ENCODE measurements at places on chromosomes 12 and 14.
A peak's percentile ranks its signal among the peaks of the same experiment; 100 is the strongest.

DNA sequence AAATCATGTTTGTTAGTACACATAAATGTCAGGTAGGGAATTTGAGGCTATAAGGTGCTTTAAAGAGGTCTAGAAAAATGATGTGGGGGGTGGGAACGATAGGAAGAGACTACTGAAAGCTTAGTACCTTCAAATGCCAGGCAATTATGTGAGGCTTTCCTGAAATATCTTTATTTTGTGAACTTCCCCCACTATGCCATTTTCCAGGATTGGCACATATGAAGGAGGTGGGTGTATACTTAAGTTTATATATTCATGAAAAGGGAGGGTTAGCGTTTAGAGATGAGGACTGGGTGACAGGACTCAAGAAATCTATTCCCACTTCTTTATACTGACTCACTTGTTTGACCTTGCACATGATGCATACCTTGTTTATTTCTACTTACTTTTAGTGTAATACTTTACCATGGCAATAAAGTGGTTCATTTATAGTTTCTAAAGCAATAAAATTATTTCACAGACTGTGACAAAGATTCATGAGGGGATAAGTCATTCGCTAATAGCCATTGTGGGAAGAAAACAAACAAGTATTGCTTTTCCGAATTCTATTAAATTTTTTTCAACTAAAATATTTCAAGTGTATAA, 77.1 kb downstream of the PLEKHA5 start:
- no peak for DNase-seq

- DNase-seq: no peak
These were observed 292.6 kb upstream of the CAND1 start for GRCh38 chr12:66976526-66976925.

DNA sequence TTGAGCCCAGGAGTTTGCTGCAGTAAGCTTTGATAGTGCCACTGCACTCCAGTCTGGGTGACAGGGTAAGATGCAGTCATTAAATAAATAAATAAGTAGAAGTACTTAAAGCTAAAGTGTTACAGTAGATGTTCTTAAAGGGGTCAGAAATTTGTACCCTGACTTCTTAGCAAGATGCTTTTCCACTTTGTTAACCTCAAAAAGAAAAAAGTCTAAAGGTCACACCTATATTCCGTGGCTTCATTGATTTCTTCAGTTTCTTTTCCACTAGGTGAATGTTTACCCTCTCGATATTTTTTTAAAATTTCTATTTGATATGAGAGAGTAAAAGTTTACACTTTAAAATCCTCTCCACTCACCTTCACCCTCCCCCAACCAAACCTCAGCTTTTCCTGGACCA, 64.3 kb upstream of the PLEKHA5 start:
- no peak for DNase-seq

- DNase-seq: no peak
These were observed 78.6 kb downstream of the CEP128 start for GRCh38 chr14:80862983-80863382.

GRCh38 chr12:75579552-75579951, 68.1 kb upstream of the KRR1 start:
- DNase-seq: no peak

DNA sequence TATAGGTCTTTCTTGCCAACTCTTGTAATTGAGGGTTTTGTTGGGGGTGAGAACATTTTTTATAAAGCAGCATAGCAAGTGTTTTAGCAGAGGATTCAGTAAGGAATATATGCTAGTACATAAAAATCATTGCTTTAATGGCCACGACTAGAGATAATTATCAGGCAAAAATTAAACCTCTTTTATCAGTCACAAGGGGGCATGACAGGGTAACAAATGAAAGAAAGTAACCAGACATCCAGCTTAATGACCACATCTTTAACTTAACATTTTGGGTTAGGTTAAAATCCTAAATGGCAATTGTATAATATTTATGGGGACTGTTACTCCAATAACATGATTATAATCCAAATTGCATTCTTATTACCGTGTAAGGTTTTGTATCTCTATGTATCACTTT, 119.6 kb downstream of the LRRIQ1 start:
- DNase-seq: no peak

DNA sequence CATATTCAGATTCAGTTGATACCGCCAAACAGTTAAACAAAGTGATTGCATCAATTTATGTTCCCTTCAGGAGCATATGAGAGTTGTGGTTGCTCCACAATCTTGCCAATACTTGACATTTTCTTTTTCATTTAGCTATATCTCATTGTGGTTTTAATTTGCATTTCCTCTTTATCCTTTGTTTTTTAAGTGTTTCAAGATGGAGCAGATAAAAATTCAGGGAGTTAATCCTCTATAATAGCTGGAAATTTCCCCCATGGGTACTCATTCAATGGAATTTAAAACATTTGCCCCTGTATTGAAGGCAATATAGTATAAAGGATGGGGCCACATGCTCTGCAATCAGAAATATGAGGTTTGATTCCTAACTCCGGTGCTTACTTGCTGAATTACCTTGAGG, 1.1 kb upstream of the EXD2 start:
- DNase-seq: no peak

DNA sequence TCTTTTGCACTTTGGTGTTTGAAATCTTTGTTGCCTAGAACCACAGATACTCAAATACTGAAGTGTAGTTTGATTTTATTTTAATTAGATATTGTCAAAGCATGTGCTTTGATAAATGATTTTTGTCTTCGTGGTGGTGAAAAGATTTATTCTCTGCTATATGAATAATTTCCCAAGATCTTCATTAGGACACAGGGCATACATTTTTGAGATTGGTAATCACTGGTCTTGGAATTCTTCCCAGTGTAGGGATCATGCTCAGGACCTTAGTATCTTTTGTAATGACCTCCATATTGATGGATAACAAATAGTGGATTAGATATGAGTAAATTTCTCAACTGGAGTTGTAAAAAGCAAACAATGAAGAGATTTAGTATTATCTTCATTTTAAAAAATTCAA, 28.2 kb downstream of the TBK1 start:
- DNase-seq: no peak

- DNase-seq: no peak
These were observed 3.0 kb upstream of the PRMT5 start for GRCh38 chr14:22932146-22932545.

- DNase-seq: no peak
These were observed 16.4 kb downstream of the PHETA1 start for GRCh38 chr12:111352296-111352993.

DNA sequence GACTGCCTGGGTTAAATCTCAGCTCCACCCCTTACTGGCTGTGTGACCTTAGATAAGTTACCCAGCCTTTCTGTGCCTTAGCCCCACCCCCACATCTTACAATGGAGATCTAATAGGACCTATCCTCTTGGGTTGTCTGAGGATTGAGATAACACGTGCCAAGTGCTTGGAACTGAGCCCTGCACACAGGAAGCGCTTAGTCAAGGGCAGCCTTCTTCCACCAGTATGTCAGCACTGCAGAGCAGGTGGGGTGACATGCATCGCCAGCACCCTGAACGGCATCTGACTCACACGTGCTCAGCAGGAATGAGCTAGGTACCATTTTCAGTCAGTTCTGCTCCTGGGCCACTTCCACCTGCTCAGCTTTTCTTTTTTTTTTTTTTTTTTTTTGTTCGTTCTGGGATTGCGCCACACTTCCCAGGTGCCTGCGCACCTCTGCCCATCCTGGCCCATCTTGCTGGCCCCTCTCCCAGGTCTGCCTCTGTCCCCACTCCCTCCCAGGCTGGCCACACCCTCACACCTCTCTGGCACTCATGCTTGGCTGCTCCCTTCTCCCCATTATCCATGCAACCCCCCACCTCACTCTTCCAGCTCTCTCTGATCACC, 19.6 kb downstream of the LGMN start:
- DNase-seq: peak; percentile 53

DNA sequence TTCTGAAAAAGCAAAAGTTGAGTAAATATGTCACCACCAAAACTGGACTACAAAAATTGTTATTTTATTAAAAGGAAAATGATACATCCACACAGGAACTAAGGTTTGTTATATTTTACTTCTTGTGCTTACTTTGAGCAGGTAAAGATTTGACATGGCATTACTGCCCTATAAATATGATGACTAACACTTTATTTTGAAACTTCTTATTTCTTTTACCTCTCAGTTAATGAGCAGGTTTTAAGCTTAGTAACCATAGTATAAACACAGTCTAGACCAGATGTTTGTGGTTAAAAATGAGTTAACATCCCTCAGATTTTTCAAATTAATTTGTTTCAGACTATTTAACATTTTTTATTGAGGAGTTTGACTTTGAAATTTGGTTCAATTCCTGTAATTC, 862.5 kb upstream of the USP15 start:
- no peak for DNase-seq

- no peak for DNase-seq
These were observed 56.5 kb upstream of the CDKL1 start for GRCh38 chr14:50452979-50453705.

GRCh38 chr12:29552324-29552927, 54.9 kb upstream of the OVCH1 start:
- peak; percentile 50 for DNase-seq

DNA sequence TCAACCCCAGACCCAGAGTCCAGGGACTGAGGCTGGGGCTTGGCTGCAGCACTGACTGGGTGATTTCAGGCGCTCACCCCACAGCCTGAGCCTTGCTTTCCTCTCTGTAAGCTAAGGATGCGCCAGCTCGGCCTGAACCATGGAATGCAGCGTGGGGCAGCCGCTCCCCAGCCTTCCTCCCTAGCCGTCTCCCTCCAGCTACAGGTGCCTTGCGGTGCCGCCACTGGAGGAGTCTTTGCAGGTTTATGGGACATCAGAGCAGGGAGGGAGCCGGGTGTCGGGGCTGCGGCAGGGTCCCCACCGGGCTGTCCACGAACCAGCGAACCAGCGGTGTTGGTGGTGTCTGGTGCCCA, 19.4 kb downstream of the PPP2R5C start:
- DNase-seq: no peak

GRCh38 chr12:73984552-73984951, 553.1 kb upstream of the ATXN7L3B start:
- no peak for DNase-seq

GRCh38 chr14:91228112-91229004, 16.1 kb downstream of the GPR68 start:
- peak; percentile 72 for DNase-seq

Measured in CD4-positive, alpha-beta T cell treated with Interleukin-1 beta for 1 hour (primary cell).